ENCODE measurements at places on chromosomes 7 and 10.

GRCh38 chr7:150444674-150445365 is 5.6 kb upstream of the GIMAP8 start:
- no peak for DNase-seq

DNA sequence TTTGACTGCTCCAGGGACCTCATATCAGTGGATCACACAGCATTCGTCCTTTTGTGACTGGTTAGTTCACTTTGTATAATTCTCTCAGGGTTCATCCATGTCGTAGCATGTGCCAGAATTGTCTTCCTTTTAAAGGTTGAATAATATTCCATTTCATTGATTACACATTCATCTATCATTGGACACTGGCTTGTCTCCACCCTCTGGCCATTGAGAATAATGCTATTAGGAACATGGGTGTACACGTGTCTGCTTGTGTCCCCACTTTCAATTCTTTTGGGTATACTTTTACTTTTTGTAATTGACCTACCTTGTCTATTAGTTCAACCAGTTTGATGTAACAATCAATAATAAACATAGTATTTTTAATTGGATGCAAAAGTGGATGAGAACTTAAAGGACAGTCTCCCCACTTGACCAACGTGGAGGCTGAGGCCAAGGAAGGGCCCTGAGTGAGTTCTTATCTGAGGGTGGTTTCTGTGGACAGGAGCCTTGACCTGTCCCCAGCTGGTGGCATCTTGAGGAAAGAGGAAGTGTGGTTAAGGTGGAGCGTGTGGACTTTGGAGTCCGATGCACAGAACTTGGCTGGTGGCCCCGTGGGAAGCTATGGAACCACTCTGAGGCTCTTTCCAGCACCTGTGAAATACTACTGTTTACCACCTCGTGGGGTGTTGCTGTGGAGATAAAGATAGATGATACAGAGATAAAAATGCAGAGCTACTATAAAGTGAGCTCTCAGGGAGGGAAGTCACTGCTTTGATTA is 16.6 kb downstream of the WDFY4 start:
- DNase-seq = no peak

DNA sequence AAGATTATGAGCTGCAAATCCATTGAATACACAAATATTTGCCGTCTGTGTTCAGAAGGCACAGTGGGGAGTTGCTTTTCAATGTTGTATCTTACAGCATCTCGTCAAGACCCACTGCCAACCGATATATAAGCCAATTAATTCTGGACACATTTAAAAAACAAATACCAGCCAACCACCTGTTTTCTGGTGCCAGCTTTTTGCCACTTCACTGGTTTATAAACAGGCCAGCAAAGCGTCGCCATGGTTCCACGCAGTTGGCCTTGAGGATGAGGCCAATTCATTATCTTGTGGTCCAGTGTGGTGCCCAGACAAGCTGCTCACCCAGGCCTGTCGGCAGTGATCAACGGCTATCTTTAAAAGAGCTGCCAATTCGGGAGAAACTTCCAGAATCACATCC is 321.0 kb downstream of the TCERG1L start:
- no peak for DNase-seq

GRCh38 chr7:43584195-43584586 is 1.3 kb downstream of the STK17A start:
- no peak for DNase-seq

- DNase-seq = peak; percentile 70
These were observed 21.9 kb upstream of the DPYSL4 start for GRCh38 chr10:132164761-132165278.

GRCh38 chr7:158461824-158462223 is 125.8 kb downstream of the PTPRN2 start:
- no peak for DNase-seq

DNA sequence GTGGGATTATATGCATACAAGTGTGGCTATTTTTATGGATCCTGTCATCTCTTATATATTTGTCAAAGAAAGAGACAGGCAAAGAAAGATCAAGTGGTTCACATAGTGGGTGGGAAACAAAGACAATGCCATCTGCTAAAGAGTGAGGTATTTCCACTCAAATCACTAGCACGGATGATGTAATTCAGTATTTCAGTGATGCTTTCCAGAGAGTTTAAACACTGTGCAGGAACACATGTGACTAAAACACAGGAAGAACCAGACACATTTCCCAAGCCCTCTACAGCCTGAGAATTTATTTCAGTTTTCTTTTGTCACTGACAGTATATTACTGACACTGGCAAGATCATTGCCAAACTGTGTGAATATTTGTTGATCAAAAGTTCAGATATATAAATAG is 885.7 kb upstream of the CELF2 start:
- no peak for DNase-seq

- DNase-seq = no peak
These were observed 304.0 kb upstream of the ETV1 start for GRCh38 chr7:14293434-14293833.

GRCh38 chr10:71290331-71290730 is 28.7 kb upstream of the SLC29A3 start:
- DNase-seq = no peak

- no peak for DNase-seq
These were observed 366.6 kb upstream of the PFKP start for GRCh38 chr10:2700626-2701305.

- DNase-seq = no peak
These were observed 1.6 kb downstream of the GPR22 start for GRCh38 chr7:107471292-107472070.

- no peak for DNase-seq
These were observed 114.4 kb downstream of the NPSR1 start for GRCh38 chr7:34772296-34772938.

DNA sequence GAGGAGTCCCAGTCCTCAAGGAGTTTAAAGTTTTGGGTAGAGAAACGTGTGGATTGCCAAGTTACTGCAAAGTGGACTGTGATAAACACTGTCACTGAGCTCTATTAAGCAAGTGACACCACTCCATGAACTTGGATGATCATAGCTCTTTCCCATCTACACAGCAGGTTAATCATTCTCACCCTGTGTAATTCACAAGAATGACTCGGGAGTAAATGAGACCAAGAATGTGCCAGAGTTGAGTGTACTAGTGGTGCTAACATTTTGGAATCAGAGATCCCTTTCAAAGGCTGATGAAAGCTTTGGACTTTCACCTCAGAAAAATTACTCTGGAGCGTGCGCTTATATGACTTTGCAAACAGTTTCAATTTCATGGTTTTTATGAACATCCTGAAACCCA is 80.8 kb downstream of the RBM20 start:
- DNase-seq = no peak

GRCh38 chr7:117679120-117679519 is 194.1 kb downstream of the CTTNBP2 start:
- DNase-seq = no peak

DNA sequence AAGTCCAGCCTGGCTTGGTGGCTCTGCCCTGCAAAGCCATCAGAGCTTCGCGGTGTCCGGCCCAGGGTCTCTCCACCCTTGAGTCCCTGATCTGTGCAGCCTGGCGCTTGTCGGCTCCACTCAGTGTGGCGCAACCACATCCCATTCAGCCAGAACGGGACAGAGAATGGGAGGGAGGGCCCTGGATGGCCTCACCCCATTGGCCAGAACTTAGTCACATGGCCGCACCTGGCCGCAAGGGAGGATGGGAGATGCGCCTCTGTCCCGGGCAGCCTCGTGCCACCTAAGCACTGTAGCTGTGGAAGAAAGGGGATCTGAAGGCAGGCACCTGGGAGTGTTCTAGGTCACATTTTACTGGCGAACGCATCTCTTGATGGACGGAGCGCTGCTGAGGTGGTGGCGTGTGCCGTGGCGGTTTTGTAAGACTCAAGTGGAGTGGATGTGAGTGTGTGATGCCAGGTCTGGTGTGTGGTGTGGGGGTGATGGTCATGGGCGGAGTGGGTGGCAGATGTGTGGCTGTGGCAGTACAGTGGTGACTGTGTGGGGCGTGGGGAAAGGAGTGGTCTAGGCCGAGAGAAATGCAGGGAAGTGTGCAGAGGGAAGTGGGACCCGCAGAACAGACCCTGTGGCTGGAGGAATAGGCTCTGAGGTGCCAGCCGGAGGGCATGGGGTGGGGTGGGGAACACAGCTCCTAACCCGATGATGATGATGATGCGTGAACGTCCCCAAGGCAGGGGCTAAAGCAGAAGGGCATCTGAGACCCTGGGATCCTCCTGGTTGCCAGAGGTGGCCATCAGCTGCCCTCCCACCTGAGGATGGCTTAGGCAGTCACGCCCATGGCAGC is 19.0 kb downstream of the CLEC2L start:
- DNase-seq = no peak

- no peak for DNase-seq
These were observed 15.9 kb upstream of the SCRN1 start for GRCh38 chr7:30005464-30005863.

DNA sequence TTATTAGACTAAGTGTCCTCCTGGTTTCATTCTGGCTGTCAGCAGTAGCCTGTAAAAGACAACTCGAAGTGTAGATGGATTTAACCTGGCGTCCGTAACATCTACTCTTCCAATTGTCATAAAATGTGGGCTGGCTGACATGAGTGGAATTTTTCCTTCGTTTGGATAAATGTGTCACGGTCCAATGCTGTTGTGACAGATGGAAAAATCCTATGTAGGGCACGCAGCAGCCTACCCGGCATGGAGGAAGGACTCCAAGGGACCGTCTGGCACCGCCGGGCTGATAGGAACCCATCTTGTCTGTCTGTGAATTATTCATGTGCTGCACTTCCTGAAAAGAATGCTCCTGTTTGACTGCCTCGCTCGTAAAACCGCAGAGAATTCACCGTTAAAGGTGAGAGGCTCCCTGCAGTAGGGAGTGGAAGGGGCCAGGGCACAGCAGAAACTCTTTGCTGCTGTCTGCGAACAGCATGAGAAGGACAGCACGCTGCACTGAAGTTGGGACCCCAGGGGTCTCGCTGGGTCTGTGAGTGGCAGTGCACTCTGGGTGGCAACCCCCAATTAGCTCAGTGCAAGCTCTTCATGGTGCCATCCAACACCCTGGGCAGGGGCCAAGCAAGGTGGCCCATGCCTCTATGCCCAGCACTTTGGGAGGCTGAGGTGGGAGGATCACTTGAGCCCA is 1.6 kb upstream of the ORAI2 start:
- peak; percentile 53 for DNase-seq

DNA sequence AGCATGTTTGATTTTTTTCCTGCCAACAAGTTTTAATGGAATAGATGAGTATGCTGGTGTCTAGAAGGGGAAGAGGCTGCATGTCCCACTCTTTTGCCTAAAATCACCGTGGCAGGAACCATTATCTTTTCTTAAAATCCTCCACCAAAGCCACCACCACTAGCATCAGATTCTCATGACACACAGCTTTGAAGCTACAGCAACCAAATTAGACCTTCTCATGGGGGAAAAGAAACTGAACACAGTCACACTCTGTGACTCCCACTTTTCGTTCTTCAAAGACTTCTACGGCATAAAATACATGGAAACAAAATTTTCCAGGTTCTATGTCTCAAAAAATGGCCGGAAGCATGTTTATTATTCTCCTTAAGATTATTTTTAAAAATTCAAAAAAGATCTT is 81.8 kb downstream of the SGMS1 start:
- no peak for DNase-seq

DNA sequence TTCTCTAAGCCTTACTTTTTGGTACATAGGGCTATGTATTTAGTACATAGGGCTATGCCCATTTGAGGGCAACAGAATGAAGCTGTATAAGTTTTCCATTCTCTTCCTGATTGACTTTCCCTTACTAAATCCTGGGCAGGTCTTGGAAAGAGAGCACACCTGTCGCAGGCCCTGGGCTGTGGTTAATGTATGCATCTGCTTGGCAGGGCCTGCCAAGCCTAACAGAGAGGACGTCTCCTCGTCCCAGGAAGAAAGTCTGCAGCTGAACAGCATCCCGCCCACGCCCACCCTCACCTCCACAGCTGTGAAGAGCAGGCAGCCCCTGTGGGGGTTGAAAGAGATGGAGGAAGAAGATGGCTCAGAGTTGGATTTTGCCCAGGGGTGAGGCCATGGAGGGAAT is 8.9 kb upstream of the PVRIG start:
- DNase-seq = no peak

GRCh38 chr10:73414230-73414945 is 530 bp upstream of the ANXA7 start:
- no peak for DNase-seq

DNA sequence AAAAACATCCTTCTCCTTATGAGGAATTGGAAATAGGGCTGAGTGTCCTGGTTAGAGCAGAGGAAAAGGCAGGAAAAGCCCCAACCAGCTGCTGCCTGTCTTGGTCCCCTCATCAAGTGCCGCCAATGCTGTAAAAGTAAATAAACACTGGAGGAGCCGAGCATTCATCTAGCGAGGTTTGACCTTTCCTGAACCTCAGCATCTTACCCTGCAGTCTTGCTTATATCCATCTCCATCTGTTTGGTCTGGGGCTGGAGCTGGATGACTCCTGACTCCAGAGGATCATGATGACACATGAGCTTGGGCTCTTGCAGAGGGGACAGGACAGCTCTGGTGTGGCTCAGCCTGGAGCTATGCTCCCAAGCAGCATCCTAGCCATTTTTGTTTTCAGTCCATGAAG is 501.1 kb downstream of the TNS3 start:
- peak; percentile 67 for DNase-seq

DNA sequence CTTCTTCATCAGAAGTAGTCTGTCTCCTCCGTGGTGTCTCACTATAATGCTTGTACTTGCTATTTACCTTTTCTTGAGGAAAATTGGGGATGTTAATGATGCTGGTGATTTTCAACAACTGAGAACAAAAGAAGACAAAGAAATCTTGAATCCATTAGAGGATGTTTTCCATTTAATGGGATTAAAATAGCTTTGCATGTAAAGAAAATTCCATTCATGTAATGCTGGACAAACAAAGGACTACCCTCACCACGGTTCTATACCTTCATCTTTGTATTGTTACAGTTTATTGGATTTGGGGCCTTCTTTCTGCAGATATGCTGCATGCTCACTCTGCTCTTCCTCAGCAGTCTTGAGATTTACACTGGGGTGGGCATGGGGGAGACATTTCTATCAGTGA is 128.4 kb downstream of the WNT2 start:
- no peak for DNase-seq

- DNase-seq = no peak
These were observed 192.9 kb upstream of the MBL2 start for GRCh38 chr10:52965509-52965908.

DNA sequence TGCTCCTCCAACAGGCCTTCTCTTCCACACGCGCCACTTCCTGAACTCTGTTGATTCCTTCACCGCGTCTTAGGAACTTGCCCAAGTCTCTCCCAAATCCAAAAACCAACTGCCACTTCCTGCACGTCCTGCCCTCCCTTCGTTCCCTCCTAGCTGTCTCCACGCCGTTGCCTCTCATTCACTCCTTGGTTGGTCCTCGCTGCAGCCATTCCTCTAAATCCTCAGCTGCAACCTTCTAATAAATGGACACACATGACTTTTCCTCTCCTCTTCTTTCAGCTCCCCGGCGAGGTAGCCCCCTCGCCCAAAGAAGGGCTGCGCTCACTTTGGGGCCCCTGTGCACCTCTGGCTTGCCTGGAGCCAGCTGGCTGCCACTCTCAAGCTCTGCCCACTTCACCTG is 110.2 kb downstream of the XRCC2 start:
- DNase-seq = no peak

All from WERI-Rb-1 (cell line).